ENCODE measurements at places on chromosomes 3 and 15.
A peak's percentile ranks its signal among the peaks of the same experiment; 100 is the strongest.

GRCh38 chr15:41655716-41656115 is 4.5 kb upstream of the MGA start:
- no peak for DNase-seq

DNA sequence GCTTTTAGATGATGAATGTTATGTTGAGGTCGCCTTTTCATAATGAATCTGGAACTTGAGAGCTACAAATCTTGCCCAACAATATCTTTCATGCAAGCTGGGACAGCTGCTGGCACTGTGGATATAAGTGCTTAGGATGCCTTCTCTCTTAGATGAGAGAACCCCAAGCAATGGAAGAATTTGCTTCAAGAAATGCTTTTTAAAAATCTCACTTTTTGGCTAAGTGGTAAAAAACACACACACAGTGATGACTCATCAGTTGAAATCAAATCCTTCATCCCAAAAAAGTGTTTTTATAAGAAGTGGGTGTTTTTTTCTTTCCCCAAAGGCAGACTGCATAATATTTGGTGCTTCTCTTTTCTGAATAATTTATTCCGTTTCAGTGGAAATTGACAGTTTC is 38.4 kb upstream of the GALNT15 start:
- no peak for DNase-seq

GRCh38 chr15:91186904-91187656 is 87.0 kb downstream of the SV2B start:
- peak; percentile 75 for DNase-seq

DNA sequence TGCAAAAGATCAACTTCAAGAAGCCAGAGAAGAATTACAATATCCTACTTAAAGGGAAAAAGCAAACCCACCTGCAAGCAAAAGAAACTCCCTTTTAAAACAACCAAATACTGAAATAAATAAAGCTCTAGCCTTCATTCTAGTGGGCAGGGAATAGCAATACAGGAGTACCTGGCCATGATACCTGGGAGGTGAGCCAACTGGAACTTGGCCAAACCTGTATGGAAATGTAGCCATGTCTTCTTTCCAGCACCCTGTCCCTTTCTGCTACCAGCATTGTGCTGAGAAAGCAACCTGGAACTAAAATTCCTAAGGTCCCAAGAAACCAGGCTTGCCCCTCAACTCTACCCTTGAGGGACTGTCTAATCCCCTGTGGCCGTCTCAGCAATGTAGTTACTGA is 530.0 kb downstream of the EPHB1 start:
- peak; percentile 77 for DNase-seq

DNA sequence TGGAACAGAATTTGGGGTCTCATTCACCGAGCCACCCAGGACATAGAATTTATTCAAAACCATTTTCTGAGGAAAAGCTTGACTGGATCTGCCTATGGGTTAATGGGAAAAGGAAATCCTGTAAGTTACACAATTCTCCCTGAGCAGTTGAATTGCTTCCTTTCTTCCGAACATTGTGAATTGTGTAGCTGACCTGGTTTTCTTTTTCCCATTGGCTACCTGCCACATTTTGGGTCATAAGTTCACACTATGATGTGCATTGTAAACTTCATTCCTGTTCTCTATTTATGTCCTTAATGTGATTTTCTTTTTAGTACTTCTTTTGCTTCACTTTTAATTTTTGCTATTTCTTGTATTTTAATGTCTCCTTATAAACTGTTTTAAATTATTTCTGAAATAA is 386.0 kb upstream of the LRRC3B start:
- peak; percentile 38 for DNase-seq

GRCh38 chr15:36330598-36330997 is 248.8 kb upstream of the CDIN1 start:
- DNase-seq: no peak

DNA sequence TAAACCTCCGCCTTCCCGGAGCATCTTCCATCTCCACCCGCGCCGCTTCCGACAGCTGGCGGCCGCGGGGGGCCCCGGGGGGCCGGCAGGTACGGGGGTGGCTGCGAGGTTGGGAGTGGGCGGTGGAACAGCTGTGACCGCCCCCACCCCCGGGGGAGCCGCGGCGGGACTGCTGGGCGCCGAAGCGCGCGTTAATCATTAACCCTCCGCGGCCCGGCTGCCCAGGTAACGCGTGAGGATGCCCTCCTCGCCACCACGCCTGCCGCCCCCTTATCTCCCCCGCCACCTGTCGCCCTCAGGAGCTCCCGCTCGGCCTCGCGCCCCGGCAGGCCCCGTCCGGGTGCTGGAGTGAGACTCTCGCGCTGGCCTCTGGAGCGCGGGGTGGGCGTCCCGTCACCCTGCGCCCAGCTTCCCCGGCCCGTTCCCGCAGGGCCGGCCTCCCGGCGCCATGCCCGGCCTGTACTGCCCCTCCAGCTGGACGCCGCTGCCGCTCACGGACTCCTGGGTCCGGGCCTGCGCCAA is 757 bp downstream of the VWA5B2 start:
- no peak for DNase-seq

DNA sequence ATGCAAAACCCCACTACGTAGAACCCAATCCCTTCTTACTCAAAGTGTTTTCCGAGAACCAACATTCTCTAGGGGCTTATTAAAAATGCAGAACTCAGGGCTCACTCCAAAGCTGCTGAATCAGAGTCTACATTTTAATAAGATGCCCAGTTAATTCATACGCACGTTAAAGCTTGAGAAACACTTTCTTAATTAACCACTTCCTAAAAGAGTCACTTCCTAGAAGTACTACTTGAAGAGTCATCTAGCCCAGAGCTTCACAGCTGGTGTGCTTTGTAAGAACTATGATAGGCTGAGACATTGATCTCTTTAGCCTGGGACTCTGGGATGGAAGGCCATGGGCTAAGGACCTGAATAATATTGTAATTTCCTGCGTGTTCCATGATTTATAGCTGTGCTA is 9.0 kb downstream of the COL6A5 start:
- no peak for DNase-seq

GRCh38 chr15:49815950-49816349 is 195.1 kb downstream of the DTWD1 start:
- DNase-seq: peak; percentile 21

- DNase-seq: peak; percentile 94
Measured at GRCh38 chr15:64507293-64507802, 47.0 kb downstream of the ZNF609 start.

GRCh38 chr3:188169830-188170455 is 16.0 kb downstream of the LPP start:
- DNase-seq: peak; percentile 69

DNA sequence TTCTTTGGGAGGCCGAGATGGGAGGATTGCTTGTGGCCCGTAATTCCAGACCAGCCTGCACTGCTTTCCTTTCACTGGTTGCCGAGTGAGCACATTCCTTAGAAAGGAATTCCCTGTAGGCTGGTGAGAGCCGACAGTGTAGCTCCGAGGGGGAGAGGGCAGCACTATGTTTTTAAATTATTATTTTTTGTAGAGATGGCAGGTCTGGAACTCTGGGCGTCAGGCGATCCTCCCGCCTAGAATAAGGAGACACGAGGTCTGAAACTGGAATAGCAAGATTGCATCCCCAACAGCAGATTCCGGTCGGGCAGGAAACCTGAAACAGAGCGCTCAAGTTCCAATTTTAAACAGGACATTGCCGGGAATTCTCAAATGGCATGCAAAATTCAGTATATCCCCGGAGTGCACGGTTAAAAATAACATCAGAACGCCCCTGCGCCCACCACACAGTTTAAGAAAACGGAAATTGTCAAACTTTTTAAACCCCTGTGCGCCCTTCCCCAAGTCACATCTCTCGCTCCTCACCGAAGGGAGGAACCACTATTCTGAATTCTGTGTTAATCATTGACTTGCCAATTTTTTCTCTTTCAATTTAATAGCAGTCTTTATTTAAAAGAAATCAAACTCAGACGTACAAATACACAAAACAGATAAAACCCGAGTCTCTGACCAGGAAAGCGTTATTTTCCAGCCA is 643 bp upstream of the RNU5B-1 start:
- DNase-seq: peak; percentile 73

GRCh38 chr15:81096398-81096797 is 37.7 kb upstream of the CFAP161 start:
- DNase-seq: no peak

DNA sequence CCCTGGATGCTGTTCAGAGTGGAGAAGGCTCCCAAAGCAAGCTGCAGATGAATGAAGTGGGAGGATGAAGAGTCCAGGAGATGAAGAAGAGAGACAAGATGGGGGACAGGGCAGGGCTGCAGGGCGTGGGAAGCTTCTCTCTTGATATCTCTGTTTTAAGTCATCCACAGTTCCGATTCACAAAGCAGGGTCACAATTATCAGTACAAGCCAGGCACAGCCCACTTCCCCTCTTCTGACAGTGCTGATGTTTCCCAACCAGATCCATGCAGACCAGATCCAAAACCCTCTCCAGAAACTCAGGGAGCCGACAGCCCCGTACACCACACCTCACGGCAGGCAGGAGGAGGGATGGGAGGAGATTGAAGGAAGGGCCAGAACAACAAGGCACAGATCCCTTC is 31.1 kb downstream of the NTRK3 start:
- DNase-seq: no peak

GRCh38 chr15:68484696-68485400 is 52.9 kb upstream of the ITGA11 start:
- no peak for DNase-seq

- no peak for DNase-seq
Measured at GRCh38 chr3:195854628-195855294, 43.0 kb upstream of the MUC4 start.

GRCh38 chr3:50302095-50303012 is 1.0 kb downstream of the HYAL1 start:
- DNase-seq: no peak

GRCh38 chr3:82011336-82011735 is 249.9 kb upstream of the GBE1 start:
- no peak for DNase-seq

DNA sequence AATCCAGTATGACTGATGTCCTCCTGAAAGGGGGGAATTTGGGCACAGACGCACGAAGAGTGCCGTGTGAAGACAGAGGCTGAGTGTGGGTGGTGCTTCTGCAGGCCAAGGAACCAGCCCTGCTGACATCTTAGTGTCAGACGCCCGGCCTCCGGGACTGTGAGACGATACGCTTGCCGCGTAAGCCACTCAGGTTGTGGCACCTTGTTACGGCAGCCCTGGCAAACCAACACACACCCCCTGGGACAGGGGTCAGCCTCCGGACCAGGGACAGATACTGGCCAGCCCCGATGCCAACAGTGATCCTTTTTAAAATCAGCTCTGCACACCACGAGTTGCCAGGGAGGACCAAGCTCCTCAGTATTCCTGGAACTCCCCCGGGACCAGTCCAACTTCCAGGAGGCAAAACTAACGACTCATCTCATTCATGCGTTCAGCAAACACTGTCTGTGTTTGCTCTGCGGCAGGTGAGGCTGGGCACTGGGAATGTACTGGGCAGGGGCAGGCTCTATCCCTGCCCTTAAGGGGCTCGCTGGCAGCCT is 21.2 kb upstream of the PIGZ start:
- no peak for DNase-seq

DNA sequence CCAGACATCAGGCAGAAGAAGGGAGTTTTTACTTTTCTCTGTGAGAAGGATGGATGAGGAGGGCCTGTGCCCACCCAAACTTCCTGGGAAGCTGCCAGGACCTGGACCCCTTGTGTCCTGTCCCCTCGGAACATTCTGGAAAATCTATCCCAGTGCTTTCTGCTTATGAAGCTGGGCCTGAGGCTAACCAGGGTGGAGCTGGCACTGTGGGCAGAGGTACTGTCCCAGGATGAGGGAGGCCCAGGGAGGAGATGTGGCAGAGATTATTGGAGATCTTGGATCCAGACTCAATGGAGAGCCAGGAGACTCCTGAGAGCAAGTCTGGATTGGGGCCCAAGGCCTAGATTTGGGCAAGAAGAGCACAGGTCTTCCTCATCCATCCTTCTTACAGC is 44.4 kb downstream of the SPSB4 start:
- DNase-seq: no peak

DNA sequence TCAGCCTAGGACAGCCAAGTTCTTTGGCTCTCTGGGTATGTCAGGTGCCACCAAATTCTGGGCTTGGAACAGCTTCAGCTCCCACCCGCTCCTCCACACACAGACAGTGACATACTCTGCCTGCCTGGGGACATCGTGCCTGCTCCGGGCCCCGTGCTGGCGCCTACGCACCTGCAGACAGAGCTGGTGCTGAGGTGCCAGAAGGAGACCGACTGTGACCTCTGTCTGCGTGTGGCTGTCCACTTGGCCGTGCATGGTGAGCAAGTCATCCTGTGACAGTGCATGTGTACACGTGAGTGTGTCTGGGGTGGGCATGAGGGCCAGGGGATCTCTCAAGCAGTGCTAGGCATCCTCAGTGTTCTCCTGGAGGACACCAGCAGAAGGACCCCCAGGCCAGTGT is 922 bp downstream of the IL17RC start:
- DNase-seq: no peak

DNA sequence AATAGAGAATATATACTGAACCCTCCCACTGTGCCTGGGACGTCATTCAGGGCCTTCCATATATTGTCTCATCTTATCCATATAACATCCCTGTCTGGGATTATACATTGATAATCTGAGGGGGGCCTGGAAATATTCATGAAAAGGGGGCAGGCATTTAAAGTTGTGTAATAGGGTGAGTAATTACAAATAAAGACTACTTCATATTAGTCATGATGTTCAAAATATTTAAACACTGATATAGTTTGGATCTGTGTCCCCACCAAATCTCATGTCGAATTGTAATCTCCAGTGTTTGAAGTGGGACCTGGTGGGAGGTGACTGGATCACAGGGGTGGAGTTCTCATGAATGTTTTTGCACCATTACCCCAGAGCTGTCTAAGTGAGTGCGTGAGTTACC is 97.8 kb downstream of the AQP9 start:
- DNase-seq: no peak

DNA sequence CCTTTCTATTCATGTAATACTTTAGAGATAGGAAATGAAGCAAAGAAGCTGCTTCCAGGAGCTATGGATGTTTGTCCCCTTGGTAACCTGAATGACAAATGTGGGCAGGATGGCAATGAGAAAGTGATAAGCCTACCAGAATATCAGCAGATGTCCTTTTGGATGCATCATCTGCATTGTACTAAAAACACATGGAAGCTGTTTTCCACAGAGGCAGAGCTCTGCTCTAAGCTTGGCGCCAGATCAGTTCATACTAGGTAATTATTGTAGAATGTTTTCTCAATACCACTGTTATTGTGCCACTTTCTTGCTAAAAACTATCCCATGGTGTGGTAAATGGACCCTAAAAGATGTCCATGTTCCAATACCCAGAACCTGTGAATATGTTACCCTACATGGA is 100.2 kb downstream of the DTWD1 start:
- DNase-seq: no peak

GRCh38 chr3:187739561-187740332 is 5.5 kb downstream of the BCL6 start:
- DNase-seq: peak; percentile 68

GRCh38 chr3:172066880-172067796 is 27.8 kb downstream of the FNDC3B start:
- DNase-seq: no peak
